Right cardiac atrium (tissue), 5 donors: ENCODE measurements at places on chromosomes 7 and 10. TPM values are rescaled to one million over a fixed set of nuclear protein-coding genes. Genes with fewer than 3 reads are reported as not detected.

The FGFBP3 gene
- total RNA-seq: 0.47 TPM

The C10orf62 gene
- total RNA-seq: 0.25 TPM

The CLCN1 gene
- total RNA-seq: not detected

The PLXDC2 gene
- 26.9 TPM for total RNA-seq

The STEAP2 gene
- total RNA-seq: 42.9 TPM

The EVX1 gene
- not detected for total RNA-seq

The RBP3 gene
- total RNA-seq: not detected

The AMPH gene
- 4.7 TPM for total RNA-seq

The SDHAF3 gene
- 19.7 TPM for total RNA-seq

The CYP2C19 gene
- not detected for total RNA-seq

The MARCHF5 gene
- 33.5 TPM for total RNA-seq

The TFR2 gene
- total RNA-seq: not detected

The STAG3 gene
- total RNA-seq: not detected
